ENCODE measurements at places on chromosomes 2 and 18.

DNA sequence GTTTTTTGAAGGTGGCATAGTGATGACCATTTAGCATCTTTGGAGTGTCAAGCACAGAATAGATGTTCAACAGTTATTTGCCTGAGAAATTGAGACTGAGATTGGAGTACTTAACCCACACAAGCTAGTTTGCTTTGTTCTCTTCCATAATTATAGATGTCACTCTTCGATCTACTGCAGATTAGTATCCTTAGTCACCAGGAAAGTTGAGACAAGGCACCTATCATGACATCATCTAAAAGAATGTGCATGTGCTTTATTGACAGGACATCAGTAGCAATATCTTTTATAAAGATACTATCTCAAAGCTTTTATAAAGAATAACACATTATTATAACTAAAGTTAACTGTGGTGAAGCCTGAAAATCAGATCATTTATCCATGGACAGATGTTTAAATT, 6.4 kb downstream of the VRK2 start:
- DNase-seq, result no peak

- DNase-seq, result no peak
Observed at GRCh38 chr2:186130748-186131641, 355.1 kb upstream of the ZC3H15 start.

GRCh38 chr2:119721462-119721861, 38.3 kb upstream of the PTPN4 start:
- no peak for DNase-seq

- DNase-seq, result no peak
Observed at GRCh38 chr2:1870431-1870830, 126.1 kb upstream of the PXDN start.

DNA sequence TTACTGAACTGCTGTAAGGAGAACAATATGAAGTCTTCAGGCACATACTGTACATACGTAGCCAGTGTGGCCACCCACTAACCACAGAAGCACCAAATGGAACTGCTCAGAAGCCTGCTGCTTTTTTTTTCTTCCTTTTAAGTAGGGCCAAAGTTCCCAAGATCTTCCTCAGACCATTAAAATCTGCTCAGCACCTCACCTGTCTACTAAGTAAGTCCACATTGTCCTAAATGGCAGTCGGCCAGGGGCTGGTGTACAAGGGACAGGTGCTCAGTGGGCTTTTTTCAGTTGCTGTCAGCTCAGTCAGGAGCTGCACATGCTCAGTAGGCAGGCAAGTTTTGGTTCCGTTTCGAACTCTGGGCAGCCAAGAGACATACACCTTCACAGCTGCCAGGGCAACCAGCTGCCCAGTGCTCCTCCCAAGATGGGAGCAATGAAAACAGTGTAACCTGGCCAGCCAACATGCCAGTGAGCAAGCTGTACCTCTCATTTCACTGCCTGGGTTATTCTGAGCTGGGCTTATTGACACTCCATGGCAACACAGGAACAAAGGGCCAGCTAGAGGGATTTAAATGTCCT, 86.1 kb downstream of the ACVR1 start:
- DNase-seq, result no peak

DNA sequence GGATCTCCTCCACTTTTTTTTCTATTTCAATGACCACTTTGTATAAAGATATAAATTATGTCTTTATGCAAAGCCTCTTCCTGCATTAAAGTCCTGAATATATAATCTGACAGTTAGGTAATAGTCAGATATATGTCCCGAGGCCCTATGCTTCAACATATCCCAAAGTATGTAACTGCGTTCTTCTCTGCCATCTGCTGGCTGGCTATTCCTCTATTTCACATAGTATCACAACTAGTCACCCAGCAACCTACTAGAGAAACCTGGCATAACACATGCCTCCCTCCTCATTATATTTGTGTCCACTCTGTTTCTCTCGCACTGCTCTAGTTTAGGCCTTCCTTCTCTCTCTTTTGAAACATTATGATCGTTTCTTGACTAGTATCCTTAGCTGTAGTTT, 640.8 kb downstream of the DPP10 start:
- no peak for DNase-seq

- no peak for DNase-seq
Observed at GRCh38 chr2:172394002-172394401, 33.4 kb upstream of the ITGA6 start.

DNA sequence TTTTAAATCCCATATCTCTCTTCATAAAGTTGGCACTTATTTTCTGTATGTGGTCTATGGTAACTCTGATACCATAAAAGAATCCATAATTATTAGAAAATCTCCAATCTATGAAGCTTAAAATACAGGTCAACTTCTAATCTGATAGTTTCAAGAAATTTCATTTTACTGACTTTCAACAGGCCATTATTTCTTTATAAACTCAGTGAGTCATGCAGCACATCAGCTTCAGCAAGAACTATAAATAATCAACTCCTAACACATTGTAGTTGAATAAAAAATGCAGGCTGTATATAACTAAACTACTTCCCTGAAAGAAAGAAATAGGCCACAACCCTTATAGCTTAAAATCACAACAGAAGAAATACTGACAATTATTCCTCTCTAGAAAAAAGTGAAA, 204.3 kb upstream of the CCDC150 start:
- no peak for DNase-seq

- DNase-seq, result no peak
Observed at GRCh38 chr2:161077367-161078210, 82.6 kb upstream of the TANK start.

DNA sequence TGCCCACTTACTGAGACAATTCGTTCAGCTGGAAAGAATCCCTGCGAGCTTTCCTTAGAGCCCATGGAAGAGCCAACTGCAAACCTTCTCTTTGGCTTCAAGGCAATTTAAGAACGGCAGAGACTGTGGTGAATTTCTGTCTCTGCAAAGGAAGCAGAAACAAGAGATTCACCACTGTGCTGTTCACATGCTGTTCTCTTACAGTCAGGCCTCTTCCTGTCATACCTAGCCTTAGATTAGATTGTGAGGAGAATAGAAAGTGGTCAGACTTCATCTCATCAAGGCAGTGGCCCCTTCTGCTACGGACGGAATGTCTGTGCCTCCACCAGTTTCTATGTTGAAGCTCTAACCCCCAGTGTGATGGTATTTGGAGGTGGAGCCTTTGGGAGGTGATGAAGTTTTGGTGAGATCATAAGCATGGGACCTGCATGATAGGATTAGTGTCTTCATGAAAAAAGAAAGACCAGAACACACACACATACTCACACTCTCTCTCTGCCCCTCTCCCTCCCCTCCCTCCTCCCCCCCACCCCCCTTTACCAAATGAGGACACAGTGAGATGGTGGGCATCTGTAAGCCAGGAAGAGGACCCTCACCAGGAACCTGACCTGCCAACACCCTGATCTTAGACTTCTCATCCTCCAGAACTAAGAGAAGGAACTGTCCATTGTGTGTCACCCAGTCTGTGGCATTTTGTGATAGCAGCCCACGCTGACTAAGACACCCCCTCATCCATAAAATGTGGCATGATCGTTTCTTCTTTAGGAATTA, 45.6 kb upstream of the NRP2 start:
- DNase-seq, result no peak

DNA sequence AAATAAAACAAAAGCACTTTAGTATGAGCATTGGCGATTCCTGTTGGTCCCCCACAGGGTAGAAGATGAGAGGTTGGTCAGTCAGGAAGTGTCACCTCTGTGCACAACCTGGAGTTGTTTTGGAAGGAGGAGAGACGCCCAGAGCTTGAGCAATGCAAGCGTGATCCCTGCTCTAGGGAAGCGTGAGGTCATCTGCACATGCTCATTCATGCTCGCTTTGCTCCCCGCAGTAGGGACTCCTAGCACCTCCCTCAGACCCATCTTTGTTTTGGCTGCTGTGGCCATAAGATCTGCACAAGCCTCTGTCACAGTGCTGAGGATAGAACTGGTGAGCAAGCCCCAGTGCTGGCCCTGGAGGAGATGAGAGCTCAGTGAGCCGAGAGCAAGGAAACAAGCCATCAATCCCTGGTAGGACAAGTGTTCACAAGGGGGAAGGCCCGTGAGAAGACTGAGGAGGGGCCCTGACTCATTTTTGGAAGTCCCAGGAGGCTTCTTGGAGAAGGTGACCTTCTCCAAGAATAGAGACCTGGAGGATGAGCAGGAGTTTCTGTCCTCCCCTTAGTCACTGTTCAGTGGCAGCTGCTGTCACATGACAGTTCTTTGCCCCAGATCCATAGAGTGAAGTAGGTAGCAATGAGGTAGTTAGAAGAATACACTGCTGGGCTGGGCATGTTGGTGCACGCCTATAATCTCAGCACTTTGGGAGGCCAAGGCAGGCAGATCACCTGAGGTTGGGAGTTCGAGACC, 13.3 kb upstream of the ATP8B1 start:
- no peak for DNase-seq

GRCh38 chr2:161406316-161406715, 9.8 kb upstream of the TBR1 start:
- no peak for DNase-seq

DNA sequence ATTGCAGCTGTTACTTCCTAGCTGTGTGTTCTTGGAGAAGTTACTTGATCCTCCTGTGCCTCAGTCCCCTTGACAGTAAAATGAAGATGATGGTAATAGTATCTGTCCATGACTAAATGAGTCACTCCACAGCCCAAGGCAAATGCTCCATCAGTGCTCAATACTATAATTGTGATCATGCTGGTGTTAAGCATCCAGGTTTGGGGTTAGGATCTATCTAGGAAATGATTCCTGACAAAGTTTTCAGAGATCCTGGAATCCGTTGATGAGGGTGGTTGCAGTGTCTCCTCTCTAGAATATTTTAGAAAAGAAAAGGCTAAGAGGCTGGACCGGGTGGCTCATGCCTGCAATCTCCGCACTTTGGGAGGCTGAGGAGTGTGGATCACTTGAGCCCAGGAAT, 2.7 kb upstream of the PRELID3A start:
- DNase-seq, result no peak

DNA sequence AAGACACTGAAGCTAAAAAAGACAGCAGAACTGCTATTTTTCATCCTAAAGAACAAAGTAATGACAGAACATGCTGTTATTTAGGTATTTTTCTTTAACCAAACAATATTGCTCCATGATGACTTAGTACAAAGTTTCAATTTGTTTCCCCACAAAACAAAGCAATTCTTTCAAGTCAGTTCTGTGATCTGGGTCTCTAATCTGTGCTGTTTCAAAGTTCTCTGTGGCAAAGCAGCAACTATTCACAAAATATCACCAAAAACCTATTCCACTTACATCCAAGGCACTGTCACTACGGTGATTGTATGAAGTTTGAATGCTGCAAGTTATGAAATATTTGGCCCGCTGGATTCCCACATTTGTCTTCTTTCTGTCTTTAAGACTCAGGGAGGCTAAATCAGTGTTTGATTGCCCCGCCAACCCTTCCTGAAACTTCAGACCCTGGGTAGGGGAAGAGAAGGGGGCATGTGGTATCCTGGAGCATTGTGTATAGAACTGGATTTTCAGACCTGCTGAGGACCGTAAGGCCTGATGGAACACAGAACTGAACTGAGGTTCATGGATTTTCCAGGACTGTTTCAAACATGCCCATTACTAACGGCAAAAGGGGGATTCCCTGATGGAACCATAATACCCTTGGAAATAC, 13.1 kb upstream of the MFF start:
- no peak for DNase-seq

DNA sequence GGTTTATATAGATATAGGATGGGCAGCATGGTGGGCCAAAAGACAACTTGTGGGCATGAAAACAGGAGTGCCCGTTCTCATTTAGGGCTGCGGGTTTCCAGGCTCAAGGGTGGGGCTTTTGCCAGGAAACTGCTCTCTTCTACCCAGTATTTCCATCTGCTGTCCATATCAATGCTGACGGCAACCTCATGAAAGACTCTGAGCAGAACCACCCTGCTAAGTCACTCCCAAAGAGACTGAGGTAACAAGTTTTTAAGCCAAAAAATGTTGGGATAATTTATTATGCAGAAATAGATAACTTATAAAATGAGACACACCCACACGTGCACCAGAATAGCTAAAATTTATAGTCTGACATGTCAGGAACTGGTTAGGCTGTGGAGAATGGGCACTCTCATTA, 36.1 kb upstream of the MPPE1 start:
- DNase-seq, result peak; percentile 67

GRCh38 chr2:10141736-10142639, 19.4 kb downstream of the RRM2 start:
- no peak for DNase-seq

DNA sequence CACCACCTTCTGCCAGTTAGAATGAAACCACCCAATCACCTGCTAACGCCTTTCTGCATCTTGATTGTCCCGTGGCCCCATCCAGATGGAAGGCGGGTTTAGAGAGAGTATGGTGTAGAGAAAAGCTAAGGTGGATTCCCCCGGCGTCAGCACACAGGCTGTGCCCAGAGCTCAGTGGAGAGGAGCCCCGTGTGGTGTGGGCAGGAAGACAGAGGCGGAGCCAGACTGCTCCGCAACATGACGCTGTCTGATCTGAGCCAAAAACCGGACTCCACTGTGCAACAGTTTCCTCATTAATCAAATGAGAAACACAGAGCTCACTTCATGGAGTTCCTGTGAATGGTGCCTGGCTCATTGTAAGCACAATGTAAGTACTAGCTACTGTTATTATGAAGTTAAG, 448.1 kb upstream of the SMIM21 start:
- DNase-seq, result no peak

DNA sequence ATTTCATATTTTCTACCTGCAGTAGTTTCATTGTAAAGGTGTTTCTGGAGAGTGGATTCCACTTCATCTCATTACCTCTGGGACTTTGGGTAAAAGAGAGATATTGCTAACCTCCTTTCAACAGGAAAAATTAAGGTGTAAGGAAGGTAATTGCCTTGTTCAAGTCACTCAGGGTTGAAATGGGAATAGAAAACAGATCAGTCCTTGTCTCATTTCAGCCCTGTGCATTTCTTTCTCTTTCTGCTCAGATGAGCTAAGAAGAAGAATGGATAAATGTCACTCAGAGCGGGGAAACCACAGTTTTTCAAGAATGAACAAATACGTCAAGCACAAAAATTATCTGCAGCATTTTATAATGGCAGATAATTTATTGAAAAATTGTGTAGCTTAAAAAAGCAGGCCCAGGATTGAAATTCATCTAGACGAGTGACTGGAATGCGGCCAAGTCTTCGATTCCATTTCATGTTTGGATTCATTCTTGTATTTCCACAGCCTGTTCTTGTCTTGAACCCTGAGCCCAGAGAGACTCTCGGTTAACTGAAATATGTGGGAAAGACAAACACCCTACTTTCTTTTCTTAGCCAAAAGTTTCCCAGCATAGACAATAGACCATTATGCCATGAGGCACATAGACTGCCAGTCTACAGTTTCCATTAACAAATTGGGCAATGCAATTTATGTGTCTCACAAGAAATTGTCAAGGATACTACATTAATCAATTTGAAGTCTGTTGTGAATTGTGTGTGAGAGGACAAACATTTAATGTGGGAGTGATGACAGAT, 107.9 kb downstream of the POLE4 start:
- DNase-seq, result no peak
